ENCODE measurements at places on chromosomes 13 and 19.
A peak's percentile ranks its signal among the peaks of the same experiment; 100 is the strongest.

DNA sequence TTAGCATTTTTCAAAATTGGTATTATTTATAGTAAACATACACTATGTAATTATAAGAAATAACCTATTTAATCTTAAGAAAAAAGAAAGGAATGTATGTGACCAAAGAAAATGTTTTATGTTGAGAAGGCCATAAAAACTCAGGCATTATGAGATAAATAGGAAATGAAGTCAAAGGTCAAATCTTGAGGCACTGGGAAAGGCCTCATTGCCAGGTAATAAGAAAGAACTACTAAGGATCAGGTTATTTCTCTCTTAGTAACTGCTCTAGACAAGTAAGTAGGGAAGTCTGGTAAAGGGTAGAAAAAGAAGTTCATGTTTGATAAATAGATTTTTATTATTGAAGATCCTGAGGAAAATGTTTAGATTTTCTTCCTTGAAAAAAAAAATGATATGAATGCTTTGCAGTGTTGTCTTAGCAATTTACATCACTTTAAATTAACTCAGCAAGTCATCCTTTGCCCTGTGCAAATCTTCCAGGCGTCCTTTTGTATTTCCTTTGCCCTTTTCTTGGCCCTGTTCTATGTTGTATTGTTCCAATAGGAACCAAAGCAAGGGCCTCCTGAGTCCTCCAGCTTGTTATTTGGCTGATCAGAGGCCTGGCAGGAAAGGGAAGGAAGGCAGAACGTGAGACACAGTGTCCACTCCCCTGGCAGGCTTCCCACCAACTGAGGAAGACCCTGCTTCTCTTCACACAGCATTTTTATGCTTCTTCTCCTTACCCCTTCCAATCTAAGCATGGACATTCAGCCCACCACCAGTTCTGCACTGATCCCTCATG, 260.4 kb upstream of the MIR17HG start:
- DNase-seq: no peak

- DNase-seq: peak; percentile 96
Observed at GRCh38 chr19:38321646-38322196, 2.1 kb downstream of the KCNK6 start.

GRCh38 chr13:25247360-25247759, 39.9 kb downstream of the MTMR6 start:
- DNase-seq: no peak

DNA sequence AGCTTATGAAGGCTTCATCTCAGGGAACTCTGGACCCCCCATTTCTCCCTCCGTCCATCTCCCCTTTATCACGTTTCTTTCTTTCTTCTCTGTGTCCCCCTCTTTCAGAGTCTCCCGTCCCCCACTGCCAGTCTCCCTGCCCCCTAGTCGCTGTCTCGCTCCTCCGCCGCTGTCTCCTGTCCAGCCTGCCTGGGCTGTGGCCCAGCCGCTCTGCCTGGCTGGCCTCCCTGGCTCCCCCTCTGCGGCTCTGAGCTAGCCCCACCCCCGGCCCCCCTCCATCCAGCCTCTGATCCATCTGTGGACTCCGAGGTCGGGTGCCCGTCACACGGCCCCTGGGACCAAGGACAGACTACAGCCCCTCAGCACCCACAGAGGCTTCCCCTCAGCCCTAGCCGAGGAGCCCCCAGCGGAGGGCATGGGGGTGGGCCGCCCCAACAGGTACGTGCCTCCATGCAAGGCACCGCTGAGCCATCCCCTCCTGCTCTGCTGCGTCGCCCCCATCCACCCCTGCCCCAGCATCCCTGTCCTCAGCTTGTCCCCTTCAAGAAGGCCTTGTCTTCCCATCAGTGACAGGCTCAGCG, 1.1 kb upstream of the KCNJ14 start:
- DNase-seq: no peak

DNA sequence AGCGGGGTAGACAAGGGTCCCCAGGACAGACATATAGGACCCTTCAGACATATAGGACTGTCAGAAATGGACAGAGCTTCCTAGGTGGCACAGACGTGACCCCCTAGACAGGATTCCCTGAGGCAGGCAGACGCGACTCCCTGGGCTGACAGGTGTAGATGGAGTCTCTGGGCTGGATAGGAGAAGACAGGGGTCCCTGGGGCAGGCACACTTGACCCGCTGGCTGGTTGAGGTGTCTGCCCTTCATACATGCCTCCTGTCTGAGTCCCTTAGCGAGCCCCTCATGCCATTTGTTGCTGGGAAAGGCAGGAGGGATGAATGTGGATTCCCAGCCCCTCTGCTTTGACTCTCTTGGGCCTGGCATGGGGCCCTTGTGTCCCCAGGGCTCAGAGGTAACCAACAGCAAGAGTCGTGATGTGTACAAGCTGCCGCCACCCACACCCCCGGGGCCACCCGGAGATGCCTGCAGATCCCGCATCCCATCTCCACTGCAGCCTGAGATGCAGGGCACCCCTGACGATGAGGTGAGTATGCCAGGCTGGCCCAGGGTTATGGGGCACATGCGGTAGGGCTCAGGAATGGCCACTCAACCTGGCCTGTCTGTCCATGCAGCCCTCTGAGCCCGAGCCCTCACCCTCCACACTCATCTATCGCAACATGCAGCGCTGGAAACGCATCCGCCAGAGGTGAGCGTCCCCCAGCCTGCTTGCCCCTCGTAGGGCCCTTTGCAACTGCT, 3.0 kb downstream of the HSPB6 start:
- DNase-seq: no peak

DNA sequence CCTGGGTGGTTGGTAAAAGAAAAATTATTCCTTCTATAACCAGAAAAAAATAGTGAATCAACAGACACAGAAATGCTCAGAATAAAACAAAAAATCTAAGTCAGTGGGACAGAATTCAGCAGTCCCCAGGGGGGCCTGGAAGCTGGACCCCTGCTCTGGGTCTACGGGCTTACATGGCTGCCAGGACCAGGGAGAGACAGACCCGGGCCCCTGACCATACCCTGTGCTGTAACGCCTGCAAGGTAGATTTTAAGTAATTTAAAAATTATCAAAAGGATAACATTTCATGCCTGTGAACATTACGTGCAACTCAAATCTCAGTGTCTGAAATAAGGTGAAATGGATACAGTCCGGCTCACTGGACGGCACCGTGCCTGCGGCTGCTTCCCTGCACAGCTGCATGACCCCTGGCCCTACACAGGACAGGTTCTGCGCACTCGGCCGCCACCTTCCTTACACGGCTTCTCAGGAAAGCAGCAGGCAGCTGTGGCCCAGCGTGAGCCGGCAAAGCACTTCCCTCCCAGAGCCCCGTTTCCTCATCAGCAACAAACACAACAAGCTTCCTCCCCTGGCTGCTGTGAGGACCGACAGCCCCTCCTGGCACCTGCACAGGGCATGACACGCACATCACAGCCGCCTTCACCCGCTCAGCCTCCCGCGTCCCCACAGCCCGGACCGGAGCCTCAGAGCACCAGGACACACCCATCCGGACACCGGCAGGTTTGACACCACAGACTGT, 22.2 kb downstream of the RASA3 start:
- no peak for DNase-seq

DNA sequence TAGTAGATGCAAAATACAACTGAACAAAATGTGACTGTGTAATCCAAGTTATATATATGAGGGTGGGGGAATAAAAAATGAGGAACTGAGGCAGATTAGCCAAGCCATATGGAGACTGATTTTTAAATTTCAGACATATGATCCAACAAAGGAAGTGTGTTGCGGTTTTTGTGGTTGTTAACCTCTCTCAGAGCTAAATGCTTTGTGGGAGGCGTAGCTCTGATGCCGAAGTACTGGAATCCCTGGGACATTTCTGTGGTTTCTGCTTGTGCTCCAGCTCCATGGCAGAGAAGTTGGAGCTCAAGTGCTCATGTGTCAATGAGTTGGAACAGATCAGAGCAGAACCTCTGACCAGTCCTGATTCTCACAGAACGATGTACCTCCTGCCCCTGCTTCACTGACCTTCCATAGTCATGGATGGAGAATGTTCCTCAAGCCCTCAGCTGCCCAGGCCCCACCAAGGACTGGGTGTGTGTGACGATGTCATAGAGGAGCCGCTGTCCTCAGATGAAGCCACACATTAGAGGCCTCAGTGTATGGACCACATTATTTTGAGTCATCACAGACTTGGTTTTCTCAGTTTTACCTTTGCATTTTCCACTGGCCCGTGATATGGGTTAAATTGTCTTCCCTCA, 107.6 kb downstream of the SOX1 start:
- DNase-seq: no peak

GRCh38 chr13:108305655-108306054, 36.1 kb downstream of the TNFSF13B start:
- DNase-seq: no peak

DNA sequence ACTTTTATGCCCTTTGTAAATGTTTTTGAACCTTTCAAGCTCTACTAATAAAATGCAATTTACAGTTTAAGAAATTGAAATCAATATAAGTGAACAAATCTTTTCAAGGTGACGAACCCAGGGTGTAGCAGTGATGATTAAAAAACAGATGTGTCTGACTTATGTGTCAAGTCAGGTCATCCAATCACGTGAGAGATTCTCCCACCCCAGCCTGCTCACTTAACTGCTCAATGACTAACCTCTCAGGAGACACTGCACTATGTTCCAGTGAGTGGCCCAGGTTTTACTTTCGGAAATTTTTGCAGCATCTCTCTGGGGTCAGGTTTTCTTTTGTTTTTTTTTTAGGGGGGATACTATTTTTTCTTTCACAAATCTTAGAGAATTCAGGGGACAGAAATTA, 60.7 kb downstream of the ZNF429 start:
- DNase-seq: no peak

- no peak for DNase-seq
Observed at GRCh38 chr13:30454991-30455390, 10.7 kb downstream of the HMGB1 start.

- no peak for DNase-seq
Observed at GRCh38 chr13:111269508-111269907, 50.9 kb upstream of the TEX29 start.

GRCh38 chr13:46303742-46304385, 83.2 kb downstream of the RUBCNL start:
- no peak for DNase-seq

DNA sequence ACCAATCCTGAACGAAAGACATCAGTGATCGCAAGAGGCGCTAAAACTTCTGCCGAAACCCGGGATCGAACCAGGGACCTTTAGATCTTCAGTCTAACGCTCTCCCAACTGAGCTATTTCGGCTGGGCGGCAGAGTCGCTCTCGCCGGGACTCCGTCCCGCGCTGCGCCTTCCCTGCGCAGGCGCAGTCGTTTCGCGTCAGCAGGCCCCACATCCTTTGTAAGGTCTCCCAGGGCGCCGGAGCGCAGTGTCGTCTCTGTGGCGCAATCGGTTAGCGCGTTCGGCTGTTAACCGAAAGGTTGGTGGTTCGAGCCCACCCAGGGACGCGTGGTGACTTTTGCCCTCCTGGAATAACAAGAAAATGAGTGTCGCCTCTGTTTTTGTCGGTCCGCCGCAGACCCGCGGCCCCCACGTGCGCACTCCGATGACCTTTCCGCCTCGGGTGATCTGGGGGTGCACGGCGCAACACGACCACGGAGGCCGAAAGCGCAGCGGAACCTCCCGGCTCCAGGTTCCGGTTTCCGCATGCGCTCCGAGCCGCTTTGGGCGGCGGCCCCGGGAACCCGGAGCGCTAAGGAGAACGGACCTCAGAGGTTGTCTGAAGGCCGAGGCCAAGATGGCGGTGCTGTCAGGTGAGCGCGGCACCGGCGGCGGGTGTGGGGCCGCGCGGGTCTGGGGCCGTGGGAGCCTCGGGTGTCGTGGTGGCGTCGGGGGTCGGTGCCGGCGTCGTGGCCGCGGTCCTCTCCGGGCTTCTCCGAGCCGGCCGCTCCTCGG, at the start of gene NDUFS7:
TSS of gene NDUFS7 (plus strand) at position 596 of the 773 bp plus-strand sequence. CDS start at position 616, 20 bp downstream.
- peak; percentile 95 for DNase-seq

- DNase-seq: no peak
Observed at GRCh38 chr13:34751492-34751891, 190.6 kb upstream of the NBEA start.

GRCh38 chr13:47033216-47033615, 136.4 kb upstream of the HTR2A start:
- DNase-seq: peak; percentile 62

GRCh38 chr19:2026770-2027169, 11.3 kb upstream of the BTBD2 start:
- no peak for DNase-seq

GRCh38 chr13:36192166-36192565, 22.2 kb downstream of the SOHLH2 start:
- DNase-seq: peak; percentile 23

- DNase-seq: no peak
Observed at GRCh38 chr13:85738696-85739320, 60.4 kb downstream of the SLITRK6 start.

- DNase-seq: peak; percentile 41
Observed at GRCh38 chr13:37187621-37188020, 82.2 kb upstream of the CSNK1A1L start.

DNA sequence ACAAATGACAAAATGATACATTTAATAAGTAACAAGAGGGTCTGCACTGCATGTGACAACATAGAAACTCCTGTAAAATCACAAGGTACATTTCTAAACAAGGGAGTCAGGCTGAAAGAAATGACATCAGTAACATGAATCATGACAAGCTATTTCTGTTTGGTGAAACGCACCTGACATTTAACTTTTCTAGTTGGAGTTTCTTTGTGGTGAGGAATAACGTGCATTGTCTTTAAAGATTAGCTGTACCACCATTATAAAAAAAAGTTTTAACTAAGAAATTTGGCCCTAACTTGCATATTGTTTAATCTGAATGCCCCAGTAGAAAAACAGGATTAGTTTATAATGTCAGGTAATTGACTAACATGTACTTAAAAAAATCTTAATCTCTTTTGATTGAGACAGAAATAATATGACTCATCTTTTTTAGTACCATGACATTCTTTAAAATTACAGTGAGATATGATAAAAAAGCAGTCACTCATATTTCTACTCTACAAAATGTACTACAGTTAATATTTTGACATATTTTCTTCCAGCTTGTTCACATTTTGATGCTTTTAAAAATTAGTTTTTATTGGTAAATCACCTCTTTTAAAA, 418.2 kb downstream of the KLF12 start:
- DNase-seq: peak; percentile 28

DNA sequence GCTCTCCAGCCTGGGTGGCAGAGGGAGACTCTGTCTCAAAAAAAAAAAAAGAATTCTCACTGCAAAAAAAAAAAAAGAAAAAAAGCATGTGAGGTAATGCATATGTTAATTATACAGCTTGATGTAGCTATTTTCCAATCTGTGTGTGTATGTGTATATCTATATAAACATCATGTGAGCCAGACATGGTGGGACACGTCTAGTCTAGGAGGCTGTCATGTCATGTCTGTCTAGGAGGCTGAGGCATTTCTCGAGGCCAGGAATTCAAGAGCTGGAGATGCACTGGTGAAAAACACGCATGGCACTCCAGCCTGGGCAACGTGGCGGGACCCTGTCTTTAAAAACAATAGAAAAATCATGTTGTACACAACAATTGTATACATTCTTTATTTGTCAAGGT, 6.9 kb upstream of the SBK3 start:
- no peak for DNase-seq

DNA sequence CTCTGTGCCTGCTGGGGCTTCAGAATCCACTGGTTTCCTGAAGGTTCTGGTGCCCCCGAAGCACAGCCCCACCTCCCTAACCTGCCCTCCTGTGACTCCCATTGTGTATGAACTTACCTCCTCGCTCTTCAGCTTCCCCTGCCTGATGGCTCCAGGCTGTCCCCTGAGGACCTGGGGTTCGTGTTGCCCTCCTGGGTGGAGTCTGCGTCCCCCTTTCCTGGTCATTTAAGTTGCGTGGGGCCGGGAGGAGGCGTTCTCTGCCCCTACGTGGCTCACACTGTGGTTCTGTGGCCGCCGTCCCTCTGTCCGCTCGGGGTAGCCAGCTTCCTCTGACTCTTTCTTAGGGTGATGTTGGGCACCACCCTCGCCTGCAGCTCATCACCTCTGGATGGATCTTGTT, 13.9 kb downstream of the TFDP1 start:
- DNase-seq: no peak

Measured in cardiac fibroblast (primary cell).